ENCODE measurements at places on chromosomes 16 and 17.

DNA sequence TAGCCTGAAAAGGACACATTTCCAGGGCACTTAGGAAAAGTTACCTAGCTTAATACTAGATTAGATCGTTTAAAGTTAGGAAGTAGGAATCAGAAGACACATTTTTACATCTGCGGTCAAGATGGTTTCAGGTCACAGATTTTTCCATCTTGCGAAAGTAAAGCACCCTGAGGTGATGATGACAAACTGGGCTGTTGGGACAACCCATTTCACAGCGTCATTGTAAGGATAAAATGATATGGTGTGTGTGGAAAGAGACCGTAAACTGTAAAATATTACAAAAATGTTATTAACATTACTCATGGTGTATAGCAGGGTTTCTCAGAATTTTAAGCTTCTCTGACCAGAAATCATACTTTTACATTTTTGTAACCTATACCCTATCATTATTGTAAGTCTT, 10.1 kb upstream of the MAP2K6 start:
- no peak for DNase-seq

- DNase-seq: no peak
Measured at GRCh38 chr17:76550712-76551615, 11.1 kb downstream of the PRCD start.

DNA sequence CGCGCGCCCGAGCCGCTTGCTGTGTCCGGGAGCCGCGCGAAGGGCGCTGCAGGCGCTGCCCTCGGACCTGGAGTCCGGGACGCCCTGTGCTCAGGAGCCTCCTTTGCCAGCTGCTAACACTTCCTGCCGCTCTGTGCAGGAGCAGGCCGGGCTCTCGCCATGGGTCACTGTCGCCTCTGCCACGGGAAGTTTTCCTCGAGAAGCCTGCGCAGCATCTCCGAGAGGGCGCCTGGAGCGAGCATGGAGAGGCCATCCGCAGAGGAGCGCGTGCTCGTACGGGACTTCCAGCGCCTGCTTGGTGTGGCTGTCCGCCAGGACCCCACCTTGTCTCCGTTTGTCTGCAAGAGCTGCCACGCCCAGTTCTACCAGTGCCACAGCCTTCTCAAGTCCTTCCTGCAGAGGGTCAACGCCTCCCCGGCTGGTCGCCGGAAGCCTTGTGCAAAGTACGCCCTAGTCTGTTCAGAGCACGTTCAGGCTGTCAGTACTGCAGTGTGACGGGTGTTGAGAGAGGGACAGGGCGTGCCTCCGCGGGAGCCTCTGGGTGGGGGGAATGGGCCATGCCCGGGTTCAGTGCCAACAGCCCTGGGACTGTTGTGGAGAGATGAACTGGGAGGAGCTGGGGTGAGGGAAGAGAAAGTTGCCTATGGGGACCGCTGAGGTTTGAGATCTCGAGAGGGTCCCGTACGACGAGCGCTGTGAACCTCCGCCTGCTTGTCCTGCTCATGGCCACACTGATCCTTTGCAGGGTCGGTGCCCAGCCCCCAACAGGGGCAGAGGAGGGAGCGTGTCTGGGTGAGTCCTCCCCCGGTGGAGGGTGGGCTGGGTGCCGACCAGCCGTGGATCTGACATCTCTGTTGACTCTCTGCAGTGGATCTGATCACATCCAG, 1.3 kb downstream of the ZNF276 start:
- no peak for DNase-seq

- no peak for DNase-seq
Measured at GRCh38 chr17:83125515-83126274, 46.3 kb downstream of the METRNL start.

DNA sequence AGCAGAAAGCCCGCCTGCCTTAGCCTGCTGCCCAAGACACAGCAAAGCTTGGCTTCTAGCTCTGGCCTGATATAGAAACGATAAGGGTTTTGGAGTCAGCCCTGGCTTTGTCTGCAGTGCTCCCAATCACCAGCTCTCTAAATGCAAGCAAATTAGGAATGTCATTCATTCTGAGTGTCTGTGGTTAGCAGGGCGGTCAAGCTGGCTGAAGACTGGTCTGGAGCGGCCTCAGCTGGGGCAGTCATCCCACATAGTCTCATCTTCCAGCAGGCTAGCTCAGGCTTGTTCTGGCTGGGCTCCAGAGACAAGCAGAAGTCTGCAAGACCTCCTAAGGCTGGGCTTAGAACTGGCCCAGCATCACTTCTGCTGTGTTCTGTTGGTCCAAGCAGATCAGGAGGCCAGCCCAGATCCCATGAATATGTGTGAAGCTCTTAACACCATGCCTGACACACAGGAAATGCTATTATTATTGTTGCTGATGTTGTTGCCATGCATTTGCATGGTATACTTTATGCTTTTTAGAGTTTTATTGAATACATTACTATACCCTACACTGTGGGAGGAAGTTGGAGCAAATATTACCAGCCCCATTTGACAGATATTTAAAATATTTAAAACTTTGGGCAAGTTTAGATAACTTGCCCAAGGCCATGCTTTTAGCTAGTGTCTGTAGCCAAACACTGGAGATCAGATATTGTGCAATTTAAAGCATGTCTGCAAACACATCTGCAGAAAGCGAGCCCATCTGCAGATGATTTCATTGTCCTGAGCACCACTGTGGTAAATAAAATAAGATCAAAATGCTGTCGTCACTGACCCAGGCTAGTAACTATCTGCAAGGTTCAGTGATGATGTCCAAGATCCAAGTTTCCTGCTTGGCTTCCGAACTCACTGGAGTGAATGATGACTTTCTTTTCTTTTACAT, 24.8 kb downstream of the TMC7 start:
- no peak for DNase-seq

DNA sequence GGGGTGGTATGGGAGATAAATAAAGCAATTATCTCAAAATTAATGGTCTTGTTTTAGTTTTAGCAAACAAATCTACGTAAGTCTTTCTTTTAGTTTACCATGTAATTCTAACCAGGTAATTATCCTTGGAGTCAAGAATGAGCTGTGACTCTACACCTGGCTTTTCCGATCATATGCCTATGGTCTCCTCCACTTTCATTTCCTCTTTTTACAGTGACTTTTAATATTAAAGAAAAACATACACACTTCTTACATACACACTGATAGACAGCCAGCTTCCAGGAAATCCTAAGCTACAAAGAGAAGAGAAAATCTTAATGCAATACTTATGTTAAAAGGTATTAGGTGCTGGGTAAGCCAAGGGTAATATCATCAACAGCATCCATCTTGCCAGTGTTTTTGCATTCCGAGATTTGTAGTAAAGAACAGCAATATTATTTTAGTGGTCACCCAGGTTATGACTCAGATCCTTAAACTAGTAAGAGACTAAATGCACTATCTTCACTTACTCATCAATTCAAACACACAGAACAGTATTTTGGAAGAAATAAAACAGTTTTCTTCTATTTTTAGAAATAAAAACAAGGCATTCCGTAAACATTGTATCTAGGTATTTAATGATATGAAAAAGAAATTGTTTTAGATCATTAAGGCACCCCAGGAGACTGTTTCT, 4.4 kb upstream of the IRX5 start:
- DNase-seq: no peak

- DNase-seq: no peak
Measured at GRCh38 chr16:11334831-11335404, 10.3 kb upstream of the RMI2 start.

DNA sequence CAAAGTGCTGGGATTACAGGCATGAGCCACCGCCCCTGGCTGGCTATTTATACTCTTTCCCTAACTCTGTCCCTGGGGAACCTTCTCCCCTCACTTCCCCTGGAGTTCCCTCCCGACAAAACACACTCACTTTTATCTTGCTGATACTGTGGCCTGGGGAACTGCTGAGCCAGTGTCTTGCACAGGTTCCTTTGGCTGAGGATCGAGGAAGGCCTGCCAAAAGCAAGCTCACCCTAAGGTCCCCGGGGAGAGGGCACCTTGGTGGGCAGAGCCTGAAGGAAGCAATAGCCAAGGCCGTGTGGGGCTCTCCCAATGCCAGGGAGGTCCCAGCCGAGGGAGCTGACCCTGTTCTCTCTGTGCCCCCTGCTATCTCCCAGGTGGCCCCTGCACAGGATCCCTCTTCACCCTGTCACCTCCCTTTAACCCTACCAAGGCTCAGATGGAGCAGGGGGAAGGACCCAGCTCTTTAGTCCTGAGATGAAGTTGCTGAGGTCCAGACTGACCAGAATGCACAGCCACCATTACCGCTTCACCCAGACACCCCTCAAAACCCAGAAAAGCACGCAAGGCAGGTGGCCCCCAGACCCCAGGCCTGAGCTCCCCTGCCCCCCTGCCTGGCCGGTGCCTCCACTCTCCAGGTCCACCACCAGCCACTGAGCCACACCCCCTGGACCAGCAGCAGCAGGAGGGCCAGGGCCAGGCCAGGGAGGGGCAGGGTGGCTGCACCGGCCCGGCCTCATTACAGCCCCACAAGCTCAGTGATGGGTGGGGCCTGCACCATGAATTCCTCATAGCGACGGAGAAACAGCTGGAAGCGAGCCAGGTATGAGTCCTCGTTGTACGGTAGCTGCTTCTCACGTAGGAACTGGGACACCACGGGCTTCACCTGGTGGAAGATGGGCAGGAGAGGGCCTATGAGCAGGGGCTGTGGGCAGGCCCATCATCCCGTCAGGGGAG, 5.1 kb upstream of the FDXR start:
- DNase-seq: no peak

DNA sequence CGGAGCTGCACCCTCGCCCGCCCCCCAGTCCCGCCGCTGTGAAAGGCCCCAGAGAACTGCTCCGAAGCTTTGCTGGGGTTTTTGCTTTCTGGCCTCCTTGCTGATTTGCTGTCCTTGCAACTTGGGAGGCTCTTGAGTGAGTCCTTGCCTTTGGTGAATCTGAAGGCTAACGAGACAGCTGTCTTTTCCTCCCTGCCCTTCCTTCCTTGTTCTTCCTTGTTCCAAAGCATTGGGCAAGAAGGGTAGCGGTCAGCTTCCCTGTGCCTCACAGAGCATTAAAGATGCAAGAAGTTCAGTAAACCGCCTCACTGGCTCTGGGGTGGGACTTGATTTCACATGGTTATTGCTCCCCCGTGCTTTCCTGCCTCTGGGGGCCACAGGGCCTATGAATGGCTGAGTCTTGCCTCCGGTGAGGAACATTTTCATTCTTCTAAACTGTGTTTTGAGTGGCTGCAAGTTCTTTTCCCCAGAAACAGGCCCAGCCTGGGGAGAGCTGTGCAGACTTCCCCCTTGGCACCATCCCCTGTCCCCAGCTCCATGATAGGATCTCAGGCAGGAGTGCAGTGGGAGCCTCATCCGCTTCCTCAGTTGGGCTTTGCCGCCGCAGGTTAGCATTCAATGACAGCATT, 1.4 kb downstream of the YPEL2 start:
- no peak for DNase-seq

- DNase-seq: no peak
Measured at GRCh38 chr16:86794216-86794864, 216.0 kb downstream of the FOXL1 start.

- DNase-seq: no peak
Measured at GRCh38 chr16:83806731-83807130, 1.0 kb upstream of the HSBP1 start.

DNA sequence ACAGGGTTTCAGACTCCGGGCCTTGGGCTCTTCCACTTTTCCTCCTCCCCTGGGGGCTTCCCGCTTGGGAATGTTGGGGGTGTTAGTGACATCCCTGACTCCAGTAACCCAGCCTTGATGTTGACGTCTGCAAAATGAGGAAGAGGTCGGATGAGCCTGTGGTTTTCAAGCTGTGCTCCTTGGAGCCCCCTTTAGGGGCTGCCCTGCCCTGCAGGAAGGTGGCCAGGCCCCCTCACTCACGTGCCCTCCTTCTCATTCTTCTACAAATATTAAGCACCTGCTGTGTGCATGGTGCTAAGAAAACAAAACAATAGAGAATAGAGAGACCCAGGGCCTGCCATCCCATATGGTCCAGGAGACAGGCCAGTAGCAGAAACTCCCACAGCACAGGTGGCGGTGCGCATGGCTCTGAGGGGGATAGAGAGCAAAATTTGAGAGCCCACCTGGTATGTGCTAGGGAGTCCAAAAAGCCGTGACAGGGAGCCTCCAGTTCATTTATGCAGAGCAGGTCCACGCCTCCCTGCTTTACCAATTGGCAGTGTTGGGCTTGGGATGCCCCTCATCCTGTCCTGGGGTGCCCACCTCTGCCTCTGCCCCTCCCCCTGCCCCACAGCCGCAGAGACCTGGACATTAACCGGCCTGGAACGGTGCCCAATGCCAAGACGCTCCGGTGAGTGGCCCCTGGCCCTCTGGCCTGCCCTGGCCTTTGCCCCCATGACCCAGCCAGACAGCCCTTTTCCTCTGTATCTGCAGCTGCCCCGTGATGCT, 7.4 kb downstream of the NDRG4 start:
- no peak for DNase-seq

- no peak for DNase-seq
Measured at GRCh38 chr17:39678340-39679116, 9.3 kb downstream of the PGAP3 start.

DNA sequence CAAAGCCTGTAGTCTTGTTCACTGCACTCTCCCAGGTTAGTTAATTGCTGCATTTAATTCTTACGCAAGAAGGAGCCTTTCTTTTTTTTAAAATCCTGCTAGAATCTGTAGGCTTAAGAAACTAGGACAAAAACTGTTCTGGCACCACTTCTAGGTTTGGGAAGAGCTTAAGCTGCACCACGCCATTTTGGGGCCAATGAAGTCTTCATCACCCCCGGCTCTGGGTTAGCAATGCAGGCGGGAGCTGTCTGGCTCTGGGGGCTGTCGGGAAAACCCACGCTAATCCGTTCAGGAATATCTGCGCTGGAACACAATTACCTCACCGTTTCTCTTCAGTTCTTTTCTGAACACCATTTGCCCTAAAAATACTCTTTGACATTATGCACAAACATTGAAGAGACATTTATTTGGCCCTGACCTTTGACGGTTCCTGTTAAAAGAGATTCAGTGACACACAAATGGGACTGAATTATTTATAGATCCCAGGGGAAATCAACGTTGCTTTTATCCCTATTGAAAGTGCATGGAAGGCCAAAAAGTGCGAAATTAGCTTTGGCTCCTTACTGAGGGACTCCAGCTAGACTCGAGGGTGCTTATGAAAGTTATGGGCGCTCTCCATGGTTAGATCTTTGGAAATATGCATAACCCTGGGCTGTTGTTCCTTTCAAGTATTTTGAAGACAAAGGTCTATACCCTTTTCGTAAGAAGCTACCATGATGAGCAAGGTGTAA, 249.2 kb downstream of the HAPSTR1 start:
- no peak for DNase-seq

DNA sequence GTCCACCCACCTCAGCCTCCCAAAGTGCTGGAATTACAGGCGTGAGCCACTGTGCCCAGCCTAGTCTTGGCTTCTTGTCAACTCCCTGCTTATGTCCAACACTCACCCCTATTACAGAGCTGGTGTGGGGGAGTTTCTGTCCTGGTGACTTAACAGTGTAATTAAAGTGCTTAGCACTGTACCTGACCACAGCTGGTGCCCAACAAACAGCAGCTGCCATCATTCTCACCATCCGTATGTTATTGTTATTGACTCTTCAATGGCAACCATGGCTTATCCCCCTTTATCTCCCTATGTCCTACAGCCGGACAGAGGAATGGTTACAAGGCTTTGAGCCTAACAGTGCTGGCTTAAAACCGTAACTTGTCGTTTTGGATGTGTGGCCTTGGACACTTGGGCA, 17.0 kb upstream of the BRCA1 start:
- no peak for DNase-seq
